H7 (cell line): ENCODE measurements at places on chromosomes 12 and 14. TPM values are rescaled to one million over a fixed set of nuclear protein-coding genes. Genes with fewer than 3 reads are reported as not detected.

TPPP2 gene
- total RNA-seq = 0.15 TPM in 1 of 2 replicates, not detected in the other

TMEM132D gene
- 13.0 and 15.3 TPM in 2 replicates for total RNA-seq

- no peak for DNase-seq
Observed at GRCh38 chr12:15856097-15856982, 25.8 kb upstream of the STRAP start.

DNA sequence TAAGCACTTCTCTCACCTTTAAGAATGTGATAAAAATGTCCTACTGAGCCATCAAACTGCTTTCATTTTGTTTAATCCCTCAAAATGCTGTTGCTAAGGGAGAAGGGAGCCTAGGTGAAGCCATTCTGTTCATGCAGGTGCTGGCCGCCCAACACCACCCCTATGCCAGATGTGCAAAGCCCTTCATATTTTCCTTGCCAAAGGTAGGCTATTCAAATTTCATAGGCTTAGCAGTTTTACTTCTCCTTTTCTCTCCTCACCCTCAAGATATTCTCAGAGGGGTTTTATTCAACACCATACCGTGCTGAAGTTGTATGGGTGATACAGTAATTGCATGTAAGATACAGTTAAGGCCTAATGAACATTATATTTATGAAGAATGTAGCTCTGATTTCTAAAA, 461.7 kb downstream of the GXYLT1 start:
- no peak for DNase-seq

GRCh38 chr14:32332415-32333316, 3.6 kb downstream of the AKAP6 start:
- DNase-seq = no peak

GRCh38 chr14:64337888-64338615, 43.9 kb upstream of the ESR2 start:
- DNase-seq = peak; percentile 65

DNA sequence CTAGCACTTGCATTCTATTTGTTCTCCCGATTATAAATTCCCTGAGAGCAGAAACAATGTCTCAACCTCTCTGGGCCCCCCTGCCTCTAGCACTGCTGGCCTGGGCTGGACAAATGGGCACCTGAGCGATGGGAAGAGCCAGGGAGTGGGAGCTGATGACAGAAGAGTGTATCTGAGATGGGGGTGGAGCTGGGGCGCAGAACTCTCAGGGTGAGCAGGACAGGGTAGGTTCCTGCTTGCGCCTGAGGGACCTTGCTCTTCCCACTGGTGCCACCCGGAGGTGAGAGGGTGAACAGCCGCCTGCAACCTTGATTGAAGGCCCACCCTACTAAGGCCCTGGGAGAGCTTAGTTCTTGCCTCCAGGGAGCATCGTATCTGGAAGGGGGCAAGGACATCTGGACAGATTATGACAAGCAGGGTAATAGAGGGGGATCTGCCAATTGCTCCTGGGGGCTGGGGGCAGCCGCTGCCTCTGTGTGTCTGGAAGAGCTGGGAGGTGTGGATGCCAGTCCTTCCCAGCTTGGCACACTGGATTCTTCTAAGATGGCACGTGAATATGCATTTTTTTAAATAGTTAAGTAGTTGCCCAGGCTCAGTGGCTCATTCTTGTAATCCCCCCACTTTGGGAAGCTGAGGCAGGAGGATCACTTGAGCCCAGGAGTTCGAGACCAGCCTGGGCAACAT, 43.0 kb upstream of the TSPAN9 start:
- peak; percentile 94 for DNase-seq
